Central memory CD4-positive, alpha-beta T cell (primary cell): ENCODE measurements at places on chromosomes 5 and 9.

- no peak for DNase-seq
Measured at GRCh38 chr9:107409581-107410389, 79.8 kb downstream of the KLF4 start.

DNA sequence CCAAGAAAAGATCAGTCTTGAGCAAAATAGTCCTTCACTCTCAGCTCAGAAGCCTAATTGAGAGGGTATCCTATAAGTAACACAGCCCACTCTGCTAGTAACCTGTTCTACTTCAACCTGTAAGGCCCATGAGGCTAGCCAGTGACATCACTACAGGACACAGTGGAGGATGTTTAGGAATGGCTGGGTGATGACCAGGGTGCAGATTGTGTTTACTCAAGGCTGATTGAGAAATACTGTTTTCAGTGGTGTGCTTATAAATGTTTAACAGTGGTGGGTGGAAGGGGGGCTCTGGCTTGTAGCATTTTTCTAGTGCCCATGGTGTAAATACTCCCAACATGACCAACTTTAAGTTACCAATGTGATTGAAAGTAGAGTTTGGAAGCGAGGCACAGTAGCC lies 159.8 kb upstream of the CCDC152 start:
- DNase-seq = no peak

DNA sequence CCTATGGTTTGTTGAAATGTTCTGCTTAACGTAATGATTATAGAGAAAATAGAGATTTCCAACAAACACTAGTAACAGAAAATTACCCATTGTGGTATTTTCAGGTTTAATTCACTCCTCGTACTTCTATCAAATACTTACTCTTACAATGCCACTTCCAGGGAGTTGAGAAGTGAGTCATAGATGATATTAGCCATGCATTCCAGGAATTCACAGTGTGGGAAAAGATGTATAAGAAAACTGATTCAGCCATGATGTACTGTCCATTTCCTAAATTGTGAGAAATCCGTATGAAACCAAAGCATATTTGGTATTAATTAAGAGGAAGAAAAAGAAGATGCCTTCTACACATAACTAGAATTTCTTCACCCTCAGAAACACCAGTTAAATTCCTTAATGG lies 1854.6 kb upstream of the WWC1 start:
- no peak for DNase-seq

- no peak for DNase-seq
Measured at GRCh38 chr9:118609355-118610044, 759.7 kb downstream of the BRINP1 start.
